ENCODE measurements at places on chromosomes 4 and X.

GRCh38 chrX:115363372-115363771 is 73.9 kb downstream of the LUZP4 start:
- no peak for DNase-seq

- no peak for DNase-seq
These were observed 569.4 kb downstream of the BCOR start for GRCh38 chrX:39528161-39528916.

DNA sequence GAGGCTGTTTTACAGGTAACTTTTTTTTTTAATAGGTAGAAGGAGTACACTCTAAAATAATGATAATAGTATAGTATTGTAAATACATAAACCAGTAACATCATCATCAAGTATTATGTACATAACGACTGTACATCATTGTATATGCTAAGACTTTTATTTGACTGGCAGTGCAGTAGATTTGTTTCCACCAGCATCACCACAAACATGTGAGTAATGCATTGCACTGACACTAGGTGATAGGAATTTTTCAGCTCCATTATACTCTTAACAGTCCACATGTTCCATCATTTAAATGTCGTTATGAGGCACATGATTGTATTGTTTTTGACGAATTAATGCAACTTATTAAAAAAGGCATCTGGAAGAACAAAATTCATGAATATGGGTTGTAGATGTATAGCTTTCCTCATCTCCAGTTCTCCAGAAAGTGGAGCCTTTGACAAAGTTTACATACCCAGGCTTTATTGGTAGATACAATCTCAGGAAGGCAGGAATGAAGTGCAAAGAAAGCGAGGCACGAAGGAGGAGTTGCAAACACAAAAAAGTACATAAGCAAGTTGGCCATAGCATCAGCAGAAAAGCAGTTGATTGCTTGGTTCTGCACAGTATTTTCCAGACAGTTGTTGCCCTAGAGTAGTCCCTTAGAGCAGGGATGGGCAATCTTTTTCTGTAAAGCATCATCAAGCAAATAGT is 336.9 kb upstream of the NR3C2 start:
- DNase-seq: no peak

DNA sequence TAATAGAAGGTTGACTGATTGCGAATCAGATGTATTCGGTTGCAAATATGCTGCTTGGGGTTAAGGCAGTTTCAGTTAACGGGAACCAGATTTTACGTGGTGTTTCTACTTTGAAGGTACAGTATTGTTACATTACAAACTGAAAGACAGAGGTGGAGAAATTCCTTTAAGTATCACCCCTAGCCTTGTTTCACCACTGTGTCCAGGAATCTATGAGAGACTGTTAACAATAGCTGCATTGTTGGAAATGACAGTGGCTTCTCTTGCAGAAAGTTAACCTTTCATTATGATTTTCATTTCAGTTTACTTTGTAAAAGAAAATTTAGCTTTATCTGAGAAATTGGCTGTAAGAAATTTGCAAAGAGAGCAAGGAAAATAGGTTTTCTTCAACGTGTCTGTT is 2.6 kb downstream of the CDKL5 start:
- no peak for DNase-seq

DNA sequence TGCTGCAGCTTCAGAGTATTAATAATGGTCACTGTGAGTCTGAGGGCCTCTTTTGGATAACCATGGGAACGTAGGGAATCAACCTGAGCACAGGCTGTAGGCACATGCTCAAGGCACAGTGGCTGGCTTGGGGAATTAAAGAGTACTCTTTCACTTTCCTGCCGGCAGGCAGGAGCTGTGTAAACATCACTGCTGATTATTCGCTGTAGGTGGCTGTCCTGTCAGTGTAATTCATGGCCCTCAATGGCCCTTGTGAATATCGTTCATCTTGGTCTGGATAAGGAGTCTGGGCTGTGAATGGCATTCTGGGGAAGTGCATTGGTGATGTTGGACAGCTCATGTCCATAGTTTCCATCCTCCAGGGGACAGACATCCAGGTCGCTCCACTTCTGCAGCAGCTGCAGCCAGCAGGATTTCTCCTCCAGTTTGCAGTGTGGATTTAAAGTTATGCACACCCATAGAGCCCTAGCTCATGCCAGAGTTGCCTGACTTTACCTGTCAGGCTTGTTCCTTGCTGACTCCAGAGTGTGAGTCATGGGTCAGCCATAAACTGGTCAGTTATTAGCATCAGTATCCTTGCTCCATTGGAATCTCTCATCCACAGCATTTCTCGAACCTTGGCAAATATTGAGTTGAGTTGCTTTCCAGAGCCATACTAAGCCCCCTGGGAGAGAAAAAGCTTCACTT is 43.0 kb downstream of the C4orf33 start:
- DNase-seq: no peak

GRCh38 chr4:145179281-145179860 is 1.0 kb downstream of the OTUD4 start:
- DNase-seq: peak; percentile 53

DNA sequence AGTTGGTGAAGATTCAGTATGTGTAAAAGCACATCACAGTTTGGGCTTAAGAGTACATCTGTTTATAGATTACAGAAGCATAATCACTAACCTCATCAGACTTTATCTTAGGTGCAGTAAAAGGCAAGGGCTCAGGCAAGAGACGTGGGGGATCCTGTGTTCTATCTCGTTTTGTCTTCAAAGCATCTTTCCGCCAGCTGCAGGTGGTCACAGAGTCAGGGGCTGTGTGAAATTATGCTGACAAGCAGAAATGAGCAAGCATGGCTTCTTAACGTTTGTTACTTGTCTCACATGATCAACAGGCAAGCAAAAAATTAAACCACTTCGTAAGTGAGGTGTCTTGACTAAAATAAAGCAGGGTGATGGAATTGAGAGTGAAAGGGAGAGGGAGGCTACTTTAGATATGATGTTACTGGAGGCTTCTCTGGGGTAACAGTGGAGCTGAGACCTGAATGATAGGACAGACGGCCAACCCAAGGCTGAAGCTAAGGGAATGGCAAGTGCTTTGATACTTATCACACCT is 1.4 kb upstream of the TEC start:
- DNase-seq: no peak

- no peak for DNase-seq
These were observed 865 bp downstream of the FAM200B start for GRCh38 chr4:15682242-15683142.

DNA sequence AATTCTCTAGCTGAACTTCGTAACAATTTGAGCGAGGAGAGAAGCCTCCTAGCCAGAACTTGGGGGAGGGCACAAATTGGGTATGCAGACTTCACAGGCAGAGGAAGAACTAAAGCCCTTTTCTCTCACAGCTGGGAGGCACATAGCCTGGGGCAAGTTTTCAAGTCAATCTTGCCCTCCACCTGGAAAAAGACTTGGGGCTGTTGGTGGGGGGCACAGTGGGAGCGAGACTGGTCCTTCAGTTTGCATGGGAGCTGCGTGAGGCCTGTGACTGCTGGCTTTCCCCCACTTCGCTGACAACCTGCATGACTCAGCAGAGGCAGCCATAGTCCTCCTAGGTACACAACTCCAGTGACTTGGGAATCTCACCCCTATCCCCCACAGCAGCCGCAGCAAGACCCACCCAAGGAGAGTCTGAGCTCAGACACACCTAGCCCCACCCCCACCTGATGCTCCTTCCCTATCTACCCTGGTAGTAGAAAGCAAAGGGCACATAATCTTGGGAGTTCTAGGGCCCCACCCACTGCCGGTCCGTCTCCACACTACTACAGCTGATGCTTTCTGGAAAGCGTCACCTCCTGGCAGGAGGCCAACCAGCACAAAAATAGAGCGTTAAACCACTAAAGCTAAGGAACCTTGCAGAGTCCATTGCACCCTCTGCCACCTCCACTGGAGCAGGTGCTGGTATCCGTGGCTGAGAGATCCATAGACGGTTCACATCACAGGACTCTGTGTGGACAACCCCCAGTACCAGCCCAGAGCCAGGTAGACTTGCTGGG is 160.8 kb downstream of the CBLL2 start:
- peak; percentile 71 for DNase-seq

DNA sequence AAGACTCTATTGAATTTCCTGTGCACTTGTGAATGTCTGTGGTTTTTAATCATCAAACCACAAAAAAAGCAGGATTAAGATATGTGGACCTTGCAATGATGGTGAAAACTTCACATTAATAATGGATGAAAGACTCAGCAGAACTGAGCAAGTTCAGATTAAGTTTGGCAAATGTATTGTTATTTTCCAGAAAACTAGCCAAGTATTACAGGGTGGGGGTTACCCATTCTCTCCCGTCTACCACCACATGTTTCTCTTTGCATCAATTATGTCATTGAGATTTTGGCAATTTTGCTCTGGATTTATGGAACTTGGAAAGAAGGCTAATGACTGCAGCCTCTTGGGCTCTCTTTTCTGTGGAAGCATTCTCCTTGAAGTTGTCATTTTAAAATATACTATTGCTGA is 577.1 kb downstream of the ANKRD50 start:
- no peak for DNase-seq

GRCh38 chr4:159026329-159026728 is 76.5 kb upstream of the RAPGEF2 start:
- no peak for DNase-seq

- no peak for DNase-seq
These were observed 92.6 kb upstream of the TRPC3 start for GRCh38 chr4:122044501-122044900.

DNA sequence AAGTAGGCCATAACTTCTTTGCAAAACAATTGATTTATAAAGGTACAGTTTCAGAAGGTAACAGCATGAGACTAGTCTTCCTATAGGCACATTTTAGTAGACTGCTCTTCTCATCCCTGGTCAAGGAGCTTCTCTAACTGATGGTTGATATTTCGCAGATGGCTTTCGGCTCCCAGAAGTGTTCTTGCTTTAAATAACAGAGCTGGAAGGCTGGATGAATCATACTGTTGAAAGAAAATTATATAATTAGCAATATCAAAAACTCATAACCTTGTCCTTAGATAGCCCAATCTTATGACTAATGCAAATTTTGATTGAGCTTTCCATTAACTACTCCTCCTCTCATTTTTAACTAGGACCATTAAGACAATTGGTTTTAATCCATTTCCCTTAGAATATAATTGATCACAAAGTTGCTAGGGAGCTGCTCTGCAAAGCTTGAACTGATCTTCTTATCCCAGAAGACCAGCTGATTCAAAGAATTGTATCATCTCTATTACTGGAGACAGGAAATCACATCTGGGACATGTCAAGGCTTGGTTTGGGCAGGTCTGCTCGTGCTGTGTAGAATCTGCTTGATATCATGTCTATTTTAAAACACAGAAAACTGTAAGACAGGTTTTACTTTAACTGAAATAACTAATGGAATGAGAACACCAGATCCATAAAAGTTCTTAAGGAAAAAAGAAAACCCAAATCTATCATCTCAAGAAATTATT is 38.6 kb downstream of the CENPU start:
- DNase-seq: no peak

DNA sequence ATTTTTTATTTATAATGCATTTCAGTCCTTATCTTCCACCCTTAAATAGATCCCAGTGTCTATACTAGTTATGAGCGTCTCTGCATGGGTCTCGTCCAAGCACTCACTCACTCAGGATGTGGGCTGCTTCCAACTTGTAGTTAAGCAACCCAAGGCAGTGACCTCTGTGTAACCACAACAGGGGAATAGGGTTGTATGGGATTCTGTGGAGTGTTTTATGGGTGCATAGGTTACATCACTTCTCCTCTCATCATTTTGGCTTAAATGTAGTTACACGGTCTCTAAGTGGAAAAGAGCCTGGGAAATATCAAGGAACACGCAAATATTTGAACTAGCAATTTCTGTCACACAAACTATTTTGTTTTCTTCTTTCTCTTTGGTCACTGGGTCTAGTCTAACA is 931.0 kb downstream of the STIM2 start:
- no peak for DNase-seq

- DNase-seq: no peak
These were observed 1.0 kb downstream of the RPL36A start for GRCh38 chrX:101391831-101392230.

- DNase-seq: no peak
These were observed 3.6 kb upstream of the KLHL2 start for GRCh38 chr4:165203541-165204461.

DNA sequence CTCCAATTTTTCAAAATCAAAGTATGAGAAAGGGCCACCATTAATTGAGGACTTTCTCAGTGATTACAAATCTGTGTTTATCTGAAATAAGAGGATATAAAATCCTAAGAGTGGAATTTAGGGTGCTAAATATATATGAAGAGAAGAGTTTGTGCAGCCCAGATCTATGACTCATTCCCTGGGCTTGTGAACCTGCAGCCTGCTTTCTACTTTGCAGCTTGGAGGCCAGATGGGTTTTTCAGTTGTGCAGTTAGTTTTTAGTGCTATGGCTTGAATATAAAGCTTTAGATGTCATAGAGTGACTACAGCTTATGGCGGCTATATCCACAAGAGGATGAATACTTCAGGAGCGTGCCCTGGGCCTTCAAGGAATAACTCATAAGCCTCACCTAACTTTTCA is 1391.1 kb downstream of the FSTL5 start:
- no peak for DNase-seq

DNA sequence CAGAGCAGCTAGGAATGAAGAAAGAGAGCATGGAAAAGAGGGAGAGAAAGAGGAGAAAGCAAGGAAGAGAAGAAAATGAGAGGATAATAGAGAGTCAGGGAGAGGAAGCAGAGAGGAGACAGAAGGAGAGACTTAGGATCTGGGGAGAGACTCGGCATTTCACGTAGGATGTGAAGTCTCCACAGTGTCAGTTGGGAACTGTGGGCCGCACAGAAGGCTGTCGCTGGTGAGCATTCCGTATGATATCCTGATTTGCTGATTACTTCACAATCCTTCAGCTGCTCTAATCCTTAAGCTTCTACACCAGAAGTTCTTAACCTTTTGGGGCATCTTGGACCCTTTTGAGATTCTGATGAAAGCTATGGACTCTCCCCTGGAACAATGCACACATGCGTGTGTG is 14.0 kb downstream of the NLGN3 start:
- no peak for DNase-seq

- DNase-seq: no peak
These were observed 80.8 kb upstream of the ANK2 start for GRCh38 chr4:112968451-112969159.

DNA sequence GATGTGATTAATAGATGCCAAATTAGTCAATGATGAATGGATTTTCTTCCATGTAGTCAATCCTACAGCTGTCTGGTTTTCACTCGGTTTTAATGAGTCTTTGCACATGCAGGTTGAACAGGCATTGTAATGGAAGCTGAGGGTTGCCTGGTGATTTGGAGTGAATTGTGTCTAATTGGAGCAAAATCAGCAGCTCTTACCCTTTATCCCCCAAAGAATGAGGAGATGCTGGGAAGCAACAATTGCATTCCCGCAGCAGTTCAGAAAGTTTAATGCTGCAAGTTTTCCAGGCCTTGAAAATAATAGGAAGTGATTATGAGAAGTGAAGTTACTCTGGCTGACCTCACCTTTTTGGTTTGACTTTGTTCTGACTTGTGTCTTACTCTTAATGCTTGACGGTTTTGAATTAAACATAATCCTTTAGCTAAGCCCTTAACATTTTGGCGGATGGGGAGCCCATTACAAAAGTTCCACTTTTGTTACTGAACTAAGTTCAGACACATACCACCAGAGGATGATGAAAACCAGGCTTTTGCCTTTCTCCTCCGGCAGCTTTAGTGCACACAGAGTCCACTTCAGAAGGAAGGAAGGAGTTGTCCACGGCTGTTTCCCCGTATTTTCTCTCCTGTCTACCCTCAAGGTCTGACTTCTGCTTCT is 78.8 kb upstream of the TBC1D9 start:
- no peak for DNase-seq
